NCI-H2029 treated with DMSO at 0.1 percent for 48 hours (cell line): ENCODE measurements at places on chromosomes 1 and 21.

GRCh38 chr1:246690100-246690499 lies 34.1 kb upstream of the SCCPDH start:
- DNase-seq: no peak

GRCh38 chr1:164983023-164983650 lies 373.4 kb downstream of the LMX1A start:
- DNase-seq: no peak

GRCh38 chr1:19567041-19567440 lies 77.1 kb upstream of the NBL1 start:
- no peak for DNase-seq

DNA sequence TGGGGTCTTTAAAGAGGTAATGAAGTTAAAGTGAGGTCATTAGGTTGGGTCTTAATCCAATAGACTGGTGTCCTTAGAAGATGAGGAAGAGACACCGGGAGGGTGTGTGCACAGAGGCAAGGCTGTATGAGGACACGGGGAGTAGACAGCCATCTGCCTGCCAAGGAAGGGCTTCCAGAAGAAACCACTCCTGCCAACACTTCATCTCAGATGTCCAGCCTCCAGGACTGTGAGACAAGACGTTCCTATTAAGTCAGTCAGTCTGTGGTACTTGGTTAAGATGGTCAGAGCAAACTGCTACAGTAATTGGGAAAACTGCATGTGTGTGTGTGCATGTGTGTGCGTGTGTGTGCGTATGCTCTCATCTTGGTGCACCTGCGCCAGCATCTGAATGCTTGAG lies 77.1 kb downstream of the RYR2 start:
- no peak for DNase-seq

DNA sequence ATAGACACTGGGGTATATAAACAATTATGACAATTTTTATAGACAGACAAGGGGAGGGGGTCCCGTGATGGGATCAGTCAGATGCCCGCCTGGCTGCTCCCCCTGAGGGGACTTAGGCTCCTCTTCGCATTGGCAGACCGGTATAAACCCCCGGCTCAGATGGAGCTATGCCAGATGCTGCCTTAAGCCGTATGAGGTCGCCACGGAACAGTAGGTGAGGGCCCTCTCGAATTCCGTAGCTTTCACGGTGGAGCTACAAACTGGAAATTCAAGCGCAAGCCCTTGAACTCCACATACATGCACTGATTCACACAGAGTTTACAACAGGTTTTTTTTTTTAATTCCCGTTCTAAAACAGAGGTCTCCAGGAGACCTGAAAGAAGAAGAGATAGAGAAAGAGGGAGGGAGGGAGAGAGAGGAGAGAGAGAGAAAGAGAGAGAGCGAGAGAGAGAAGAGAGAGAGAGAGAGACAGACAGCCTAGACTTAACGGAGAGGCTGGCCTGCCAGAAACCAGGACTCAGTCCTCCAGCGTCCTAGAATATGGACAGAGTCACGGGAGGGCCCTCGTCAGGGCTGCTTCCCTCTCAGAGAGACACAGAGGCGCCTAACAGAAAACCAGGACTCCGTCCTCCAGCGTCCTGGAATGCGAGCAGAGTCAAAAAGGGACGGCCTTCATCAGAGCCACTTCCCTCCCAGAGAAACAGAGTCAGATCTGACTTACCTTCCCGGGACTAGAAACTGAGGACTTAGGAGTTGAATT lies 24.4 kb upstream of the TMEM54 start:
- no peak for DNase-seq

DNA sequence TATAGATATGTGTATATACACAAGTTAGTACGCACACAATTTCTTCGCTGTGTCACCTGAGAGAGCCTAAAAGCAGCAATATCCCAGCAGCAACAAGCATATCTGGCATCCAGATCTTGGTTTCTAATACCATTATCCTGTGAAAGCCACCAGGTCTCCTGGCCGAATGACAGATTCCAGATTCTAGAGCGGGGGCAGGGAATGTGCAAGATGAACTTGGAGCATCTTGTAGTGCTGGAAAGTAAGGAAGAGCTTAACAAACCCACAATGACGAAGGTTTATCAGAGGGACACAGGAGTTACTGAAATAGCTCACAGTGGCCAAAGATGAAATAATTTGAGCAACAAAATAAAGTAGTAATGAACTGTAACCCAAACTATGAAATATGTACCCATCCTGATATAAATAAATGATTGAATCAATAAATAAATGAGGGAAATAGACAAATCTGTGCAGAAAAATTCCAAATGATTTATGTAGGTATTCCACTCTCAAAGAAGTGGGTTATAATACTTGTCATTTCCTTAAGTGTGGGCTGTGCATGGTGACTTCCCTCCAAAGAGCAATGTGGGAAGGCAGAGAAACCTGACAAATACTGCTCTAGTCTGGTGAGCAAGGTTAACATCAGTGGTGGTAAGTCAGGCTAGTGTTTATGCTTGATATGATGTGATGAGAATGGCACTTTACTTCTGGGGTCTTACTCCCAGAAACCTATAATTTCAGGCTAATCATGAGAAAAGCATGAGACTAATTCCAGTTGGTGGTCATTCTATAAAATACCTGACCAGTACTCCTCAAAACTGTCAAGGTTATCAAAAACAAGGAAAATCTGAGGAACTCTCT lies 67.9 kb downstream of the LRRC8D start:
- DNase-seq: no peak

DNA sequence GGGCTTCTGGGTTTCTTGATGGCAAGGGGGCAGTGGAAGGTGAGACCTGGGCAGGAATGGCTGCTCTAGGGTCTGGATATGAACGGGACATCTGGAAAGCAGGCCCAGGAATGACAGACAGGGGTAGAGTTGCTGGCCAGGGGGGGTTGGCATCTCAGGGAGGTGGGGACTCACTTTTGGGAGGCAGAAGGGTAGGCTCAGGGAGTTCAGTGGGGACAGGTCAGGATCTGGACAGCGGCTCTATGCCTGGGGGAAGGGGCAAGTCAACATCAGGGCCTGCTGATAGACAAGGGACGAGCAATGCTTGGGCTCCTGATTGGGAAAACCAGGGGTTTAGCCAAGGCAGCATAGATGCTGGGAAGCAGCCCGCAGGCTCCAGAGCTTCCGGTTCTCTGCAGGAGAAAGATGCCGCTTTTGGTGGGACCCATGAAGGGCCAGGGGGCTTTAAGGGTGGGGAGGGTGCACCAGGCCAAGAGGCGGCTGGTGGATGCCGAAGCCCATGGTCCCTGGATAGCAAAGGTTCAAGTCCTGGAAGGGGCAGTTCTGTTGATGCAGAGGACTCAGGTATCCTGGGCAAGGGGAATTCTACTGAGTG lies 21.9 kb downstream of the IGFN1 start:
- no peak for DNase-seq

DNA sequence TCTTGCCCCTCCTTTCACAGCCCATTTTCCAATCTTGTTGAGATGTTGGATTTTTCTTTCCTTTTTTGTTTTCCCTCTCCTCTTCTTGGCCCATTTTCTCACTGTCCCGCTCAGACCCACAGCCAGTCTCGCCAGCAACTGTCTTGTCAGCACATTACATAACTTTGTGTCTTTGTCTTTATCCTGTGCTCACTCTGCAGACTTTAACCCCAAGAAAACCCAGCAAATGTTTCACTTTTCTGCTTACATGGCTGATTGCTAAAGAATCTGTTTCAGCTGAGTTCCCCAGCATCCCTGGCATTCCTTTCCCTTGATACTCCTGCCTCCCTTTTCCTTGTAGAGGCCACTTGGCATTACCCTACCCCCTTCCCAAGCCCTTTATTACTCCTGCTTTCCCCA lies 74.6 kb downstream of the ZNF648 start:
- no peak for DNase-seq

- no peak for DNase-seq
These were observed 68.4 kb upstream of the FBXO28 start for GRCh38 chr1:224045556-224045955.

DNA sequence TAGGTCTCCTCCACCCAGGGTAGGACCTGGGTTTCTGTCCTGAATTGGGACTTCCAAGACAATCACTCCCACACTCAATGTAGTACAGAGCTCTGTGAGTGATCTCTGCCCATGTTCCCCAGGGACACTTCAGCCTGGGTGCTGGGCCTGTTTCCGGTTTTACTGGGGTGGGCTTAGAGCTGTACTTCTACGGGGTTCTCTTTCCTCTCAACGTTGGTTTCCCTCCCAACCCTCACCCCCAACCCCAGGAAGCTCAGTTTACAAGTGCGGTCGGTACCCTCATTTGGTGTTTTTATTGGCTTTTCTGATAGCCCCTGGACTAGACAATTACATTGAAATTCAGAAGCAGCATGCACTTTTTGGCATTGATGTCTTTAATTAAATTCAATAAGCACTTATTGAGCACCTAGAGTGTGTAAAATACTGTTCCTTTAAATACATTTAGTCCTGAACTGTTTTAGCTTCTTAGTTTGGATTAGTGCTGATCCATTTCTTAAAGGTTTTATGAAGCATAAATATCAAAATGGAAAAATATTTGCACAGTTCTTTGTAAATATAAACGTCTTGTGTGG lies 542 bp upstream of the XPR1 start:
- DNase-seq: no peak

- peak; percentile 15 for DNase-seq
These were observed at the start of gene HMCN1 for GRCh38 chr1:185733818-185734735. HMCN1 (plus strand) TSS chr1:185734391; CDS start chr1:185734780, 389 bp downstream.

DNA sequence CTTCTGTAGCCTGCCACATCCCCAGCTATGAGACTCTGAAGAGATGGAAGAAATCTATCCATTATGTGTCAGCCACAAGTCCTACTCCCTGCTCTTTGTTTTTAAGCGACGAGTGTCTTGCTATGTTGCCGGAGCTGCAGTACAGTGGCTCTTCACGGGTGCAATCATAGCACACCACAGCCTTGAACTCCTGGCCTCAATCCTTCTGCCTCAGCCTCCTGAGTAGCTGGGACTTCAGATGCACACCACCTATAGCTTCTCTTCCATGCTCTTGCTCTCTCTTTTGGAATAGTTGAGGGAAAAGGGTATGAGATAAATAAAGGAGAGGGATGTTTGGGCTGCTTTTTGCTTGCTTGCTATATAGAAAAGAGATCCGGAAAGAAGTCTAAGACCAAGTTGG lies 1.6 kb downstream of the TUFT1 start:
- DNase-seq: no peak
